ENCODE measurements at places on chromosomes 6 and 20. TPM values are rescaled to one million over a fixed set of nuclear protein-coding genes. Genes with fewer than 3 reads are reported as not detected.

Gene C4A
- 652 TPM for total RNA-seq

- DNase-seq = no peak
These were observed 71.2 kb downstream of the TRDN start for GRCh38 chr6:123565529-123565928.

GRCh38 chr6:5781019-5781418 lies 225.7 kb downstream of the NRN1 start:
- DNase-seq = no peak

DNA sequence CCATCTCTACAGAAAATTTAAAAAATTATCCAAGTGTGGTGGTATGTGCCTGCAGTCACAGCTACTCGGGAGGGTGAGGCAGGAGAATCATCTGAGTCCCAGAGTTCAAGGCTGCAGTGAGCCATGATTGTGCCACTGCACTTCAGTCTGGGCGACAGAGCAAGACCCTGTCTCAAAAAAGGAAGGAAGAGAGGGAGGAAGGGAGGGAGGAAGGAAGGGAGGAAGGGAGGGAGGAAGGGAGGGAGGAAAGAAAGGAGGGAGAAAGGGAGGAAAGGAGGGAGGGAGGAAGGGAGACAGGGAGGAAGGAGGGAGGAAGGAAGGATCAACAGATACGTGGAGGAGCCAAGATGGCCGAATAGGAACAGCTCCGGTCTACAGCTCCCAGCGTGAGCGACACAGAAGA lies 90.1 kb downstream of the ZNF217 start:
- DNase-seq = no peak

Gene HCRTR2
- not detected for total RNA-seq

DNA sequence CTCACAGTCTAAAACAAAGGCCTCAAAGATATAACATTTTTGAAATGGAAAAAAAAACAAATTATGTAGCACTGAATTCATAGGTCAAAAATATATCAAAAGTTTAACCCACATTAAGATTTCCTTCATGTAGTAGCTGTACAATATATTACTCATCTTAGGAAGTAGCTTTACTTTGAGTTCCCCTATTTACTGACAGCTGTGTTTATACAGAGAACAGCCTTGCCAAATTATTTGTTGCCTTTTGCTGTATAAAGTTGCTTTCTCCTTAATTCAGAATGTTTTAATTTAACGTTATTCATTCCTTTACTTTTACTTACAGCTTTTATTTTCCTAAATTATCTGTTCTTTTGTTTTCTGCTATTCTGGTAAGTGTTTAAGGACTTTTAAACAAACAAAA lies 181.0 kb downstream of the COL12A1 start:
- DNase-seq = no peak

Gene UST
- 9.2 TPM for total RNA-seq

DNA sequence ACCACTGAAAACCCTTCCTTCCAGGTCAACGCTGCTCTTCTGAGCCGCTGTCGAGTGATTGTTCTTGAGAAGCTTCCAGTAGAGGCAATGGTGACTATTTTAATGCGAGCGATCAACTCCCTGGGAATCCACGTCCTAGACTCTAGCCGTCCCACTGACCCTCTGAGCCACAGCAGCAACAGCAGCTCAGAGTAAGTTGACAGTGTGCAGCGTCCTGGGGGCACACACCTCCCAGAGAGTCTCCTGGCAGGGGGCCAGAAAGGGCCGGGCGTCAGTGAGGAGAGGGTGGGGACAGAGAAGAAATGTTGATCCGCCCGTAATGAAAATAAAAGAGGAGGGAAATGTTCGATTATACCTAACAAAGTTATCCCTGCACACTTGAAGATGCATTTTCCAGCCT lies 5.0 kb downstream of the WRNIP1 start:
- no peak for DNase-seq

GRCh38 chr20:47727170-47727880 lies 58.0 kb downstream of the SULF2 start:
- DNase-seq = no peak

DNA sequence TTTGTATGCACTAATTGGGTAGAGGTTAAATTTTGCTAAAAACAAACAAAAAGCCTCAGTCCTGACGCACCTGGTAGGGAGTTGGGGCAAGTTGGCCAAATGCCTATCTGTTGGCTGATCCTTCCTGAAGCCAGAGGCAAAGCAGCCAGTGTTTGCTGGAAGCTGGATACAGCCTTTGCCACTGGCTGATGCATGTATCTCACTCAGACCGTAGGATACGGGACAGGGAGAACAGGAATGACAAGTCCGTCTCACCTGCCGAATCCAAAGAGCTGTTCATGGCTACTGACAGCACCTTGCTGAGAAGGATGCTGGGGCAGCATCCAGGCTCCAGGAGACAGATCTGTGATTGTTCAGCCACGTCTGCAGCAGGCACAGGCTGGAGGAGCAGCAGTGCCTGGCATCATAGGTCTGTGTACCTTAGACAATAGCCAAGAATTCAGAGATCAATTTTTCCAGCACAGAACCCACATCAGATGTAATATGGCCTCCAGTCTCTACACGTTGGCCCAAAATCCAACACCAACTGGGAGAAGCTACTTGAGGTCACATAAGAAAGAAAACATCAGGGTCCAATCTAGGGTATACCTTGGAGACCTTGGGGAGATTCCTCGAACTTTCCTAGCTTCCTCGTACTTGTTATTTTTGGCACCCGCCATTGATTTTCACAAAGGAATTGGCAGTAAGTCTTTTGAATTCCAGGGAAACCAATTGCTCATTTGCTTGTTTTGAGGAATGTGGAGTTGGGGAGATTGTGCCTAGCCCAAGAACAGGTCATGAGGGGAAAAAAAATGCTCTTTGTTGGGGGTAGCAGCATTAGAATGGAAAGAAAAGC lies 108.5 kb upstream of the ARMC2 start:
- DNase-seq = no peak

GRCh38 chr6:84258268-84258667 lies 30.8 kb upstream of the CEP162 start:
- DNase-seq = no peak

DNA sequence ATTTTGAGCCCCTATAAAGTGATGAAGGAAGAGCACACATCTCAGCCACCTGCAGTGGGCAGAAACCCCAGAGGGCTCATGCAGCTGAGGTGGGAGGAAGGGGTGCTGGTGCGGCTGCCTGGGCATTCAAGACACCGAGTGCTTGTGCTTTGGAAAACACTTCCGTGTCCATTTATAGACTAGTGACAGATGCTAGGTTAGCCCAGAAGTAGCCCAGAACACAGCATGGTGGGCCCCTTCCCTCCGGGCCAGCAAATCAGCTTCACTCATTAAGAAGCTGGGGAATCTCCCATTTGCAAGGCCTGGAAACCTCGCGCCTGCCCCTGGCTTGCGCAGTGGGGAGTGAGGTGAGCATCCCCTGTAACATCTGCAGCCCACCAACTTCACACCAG lies 12.9 kb downstream of the BEND3 start:
- DNase-seq = no peak

- no peak for DNase-seq
These were observed 18.7 kb downstream of the SESN1 start for GRCh38 chr6:109075934-109076333.

DNA sequence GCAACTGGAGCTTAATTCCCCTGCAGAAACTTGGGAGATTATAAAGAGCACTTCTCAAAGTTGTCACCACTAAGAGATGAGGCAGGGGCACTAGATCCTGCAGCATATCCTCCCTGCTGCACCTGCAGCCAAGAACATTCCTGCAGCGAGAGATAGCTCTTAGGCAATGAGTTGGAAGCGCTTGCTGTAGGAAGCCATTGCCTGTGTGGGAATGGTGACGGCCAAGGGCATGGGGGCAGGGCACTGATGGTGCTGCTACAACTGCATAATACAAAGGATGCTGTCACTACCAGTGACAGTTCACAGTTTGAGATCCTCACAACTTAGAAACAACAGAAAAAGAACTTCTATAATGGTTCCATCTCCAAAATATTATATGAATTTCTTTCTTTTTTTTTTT lies 89.9 kb downstream of the CDS2 start:
- no peak for DNase-seq

- DNase-seq = no peak
These were observed 68.2 kb upstream of the SUPT3H start for GRCh38 chr6:45445749-45446549.

DNA sequence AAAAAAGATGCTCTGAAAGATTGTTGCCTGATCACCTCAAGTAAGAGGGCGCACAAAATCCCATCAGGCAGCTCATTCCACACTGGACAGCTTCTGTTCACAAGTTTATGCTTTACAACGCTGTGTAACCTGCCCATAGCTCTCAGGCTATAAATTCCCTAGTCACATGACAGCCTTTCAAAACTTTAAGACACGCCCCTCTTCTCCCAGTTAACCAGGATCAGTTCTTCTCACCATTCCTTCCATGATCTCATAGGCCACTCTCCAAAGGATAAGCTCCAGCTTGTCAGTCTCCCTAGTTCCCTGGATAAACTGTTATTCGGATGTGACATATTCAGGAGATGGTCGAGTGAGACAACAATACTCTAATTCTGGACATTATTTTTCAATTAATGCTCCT lies 15.0 kb downstream of the ADNP start:
- no peak for DNase-seq

DNA sequence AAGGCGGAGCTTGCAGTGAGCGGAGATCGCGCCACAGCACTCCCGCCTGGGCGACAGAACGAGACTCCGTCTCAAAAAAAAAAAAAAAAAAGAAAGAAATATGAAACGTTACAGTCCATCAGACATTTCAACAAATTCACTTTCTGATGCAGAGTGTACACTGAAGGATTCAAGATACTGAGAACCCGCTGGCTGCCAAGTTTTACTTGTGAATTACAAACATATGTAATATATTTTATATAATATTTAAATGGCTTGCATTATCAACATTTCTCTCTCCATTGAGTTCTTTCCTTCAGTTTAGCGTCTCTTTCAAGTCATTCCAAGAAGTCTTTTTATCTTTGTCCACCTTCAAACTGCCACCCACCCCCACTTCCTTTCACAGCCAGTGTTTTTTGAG lies 240.9 kb upstream of the RNF217 start:
- DNase-seq = no peak

Data from omental fat pad (tissue), 4 donors.